Left ventricle myocardium superior (tissue), 1 donor: ENCODE measurements at places on chromosomes 4 and X. TPM values are rescaled to one million over a fixed set of nuclear protein-coding genes. Genes with fewer than 3 reads are reported as not detected.

Gene NSG1
- 12.2 TPM for total RNA-seq

Gene TMEM156
- total RNA-seq, result not detected

Gene PRICKLE3
- 12.7 TPM for total RNA-seq

Gene CSAG3
- not detected for total RNA-seq

Gene HTN1
- not detected for total RNA-seq

Gene RPS6KA6
- 0.37 TPM for total RNA-seq

Gene GAGE13
- total RNA-seq, result not detected

Gene MAPK10
- 3.2 TPM for total RNA-seq

Gene CC2D2A
- 8.2 TPM for total RNA-seq

Gene GAGE12F
- not detected for total RNA-seq

Gene CDX4
- not detected for total RNA-seq
